ENCODE measurements at places on chromosomes 6 and 20.
A peak's percentile ranks its signal among the peaks of the same experiment; 100 is the strongest.

- DNase-seq, result no peak
Measured at GRCh38 chr6:157497579-157497978, 116.6 kb downstream of the ZDHHC14 start.

- DNase-seq, result peak; percentile 69
Measured at GRCh38 chr6:131116755-131117360, 18.4 kb upstream of the AKAP7 start.

GRCh38 chr20:46423342-46423741 is 16.9 kb upstream of the ELMO2 start:
- no peak for DNase-seq

GRCh38 chr6:49514571-49515484 is 15.1 kb downstream of the GLYATL3 start:
- no peak for DNase-seq

DNA sequence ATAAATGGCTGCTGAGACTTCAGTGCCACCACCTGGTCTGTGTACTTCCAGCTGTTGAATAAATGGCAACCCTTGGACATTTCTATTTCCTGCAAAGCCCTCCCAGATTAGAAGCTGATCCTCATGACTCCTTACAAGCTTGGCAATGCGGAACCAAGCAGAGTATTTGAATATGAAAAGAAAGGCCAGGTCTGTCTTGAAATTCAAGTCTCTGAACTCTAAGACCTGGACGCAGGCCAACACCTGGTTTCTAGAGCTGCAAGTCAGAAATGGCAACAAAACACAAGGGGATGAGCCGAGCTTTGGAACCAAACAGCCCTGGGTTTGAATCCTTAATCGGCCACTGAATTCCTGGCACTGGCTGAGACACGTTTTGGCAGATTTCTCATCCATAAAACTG is 353.4 kb downstream of the PTPRT start:
- no peak for DNase-seq

GRCh38 chr20:1280195-1281102 is 14.4 kb downstream of the SNPH start:
- DNase-seq, result no peak

DNA sequence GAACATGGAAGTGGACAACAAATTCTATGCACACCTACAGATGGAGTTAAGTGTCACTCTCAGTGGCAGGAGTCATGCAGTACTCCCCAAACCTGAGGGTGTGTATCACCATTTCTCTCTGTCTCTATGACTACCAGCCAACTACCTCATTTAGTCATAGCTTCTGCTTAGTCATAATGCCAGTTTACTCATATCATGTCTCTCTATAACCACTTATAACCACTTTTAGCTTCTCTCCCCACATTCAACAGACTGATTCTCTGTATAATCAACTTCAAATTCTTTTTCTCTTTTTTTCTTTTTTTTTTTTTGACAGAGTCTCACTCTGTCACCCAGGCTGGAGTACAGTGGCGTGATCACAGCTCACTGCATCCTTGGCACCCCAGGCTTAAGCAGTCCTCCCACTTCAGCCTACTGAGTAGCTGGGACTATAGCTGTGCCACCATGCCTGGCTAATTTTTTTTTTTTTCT is 13.8 kb upstream of the GTF3C6 start:
- peak; percentile 39 for DNase-seq

- no peak for DNase-seq
Measured at GRCh38 chr6:43793875-43794242, 23.8 kb downstream of the VEGFA start.

DNA sequence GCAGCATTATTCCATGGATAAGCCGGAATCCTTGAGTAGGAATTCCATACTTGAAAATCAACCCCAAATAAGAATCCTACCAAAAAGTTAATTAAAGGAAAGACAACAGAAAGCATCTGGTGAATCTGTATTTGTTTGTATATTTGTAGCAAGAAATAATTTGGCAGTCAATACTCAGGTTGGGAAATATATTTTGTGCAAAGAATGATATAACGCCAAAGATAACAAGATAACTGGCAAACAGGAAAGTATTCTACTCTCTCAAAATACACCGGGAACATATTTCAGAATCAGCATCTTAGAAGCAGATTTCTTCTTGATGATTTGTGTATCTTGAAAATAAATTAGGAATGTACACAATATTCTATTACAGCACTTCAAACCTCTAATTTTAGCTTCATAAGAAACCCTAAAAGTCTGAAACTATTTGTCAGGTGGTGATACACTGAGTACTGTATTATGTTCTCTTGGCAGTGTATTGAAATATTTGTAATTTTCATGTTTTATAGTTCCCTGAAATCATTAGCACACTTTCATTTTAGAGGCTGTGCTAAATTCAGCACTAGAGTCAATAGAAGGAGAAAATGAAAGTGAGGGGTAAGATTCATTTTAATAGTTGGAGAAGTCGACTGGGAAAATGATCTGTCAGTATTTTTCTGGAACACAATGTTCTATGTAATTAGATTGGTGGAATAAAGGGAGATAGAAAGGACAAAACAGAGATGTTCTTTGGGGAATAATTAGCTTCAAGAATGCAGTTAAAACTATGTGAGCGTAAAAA is 879.7 kb upstream of the GJE1 start:
- peak; percentile 14 for DNase-seq

DNA sequence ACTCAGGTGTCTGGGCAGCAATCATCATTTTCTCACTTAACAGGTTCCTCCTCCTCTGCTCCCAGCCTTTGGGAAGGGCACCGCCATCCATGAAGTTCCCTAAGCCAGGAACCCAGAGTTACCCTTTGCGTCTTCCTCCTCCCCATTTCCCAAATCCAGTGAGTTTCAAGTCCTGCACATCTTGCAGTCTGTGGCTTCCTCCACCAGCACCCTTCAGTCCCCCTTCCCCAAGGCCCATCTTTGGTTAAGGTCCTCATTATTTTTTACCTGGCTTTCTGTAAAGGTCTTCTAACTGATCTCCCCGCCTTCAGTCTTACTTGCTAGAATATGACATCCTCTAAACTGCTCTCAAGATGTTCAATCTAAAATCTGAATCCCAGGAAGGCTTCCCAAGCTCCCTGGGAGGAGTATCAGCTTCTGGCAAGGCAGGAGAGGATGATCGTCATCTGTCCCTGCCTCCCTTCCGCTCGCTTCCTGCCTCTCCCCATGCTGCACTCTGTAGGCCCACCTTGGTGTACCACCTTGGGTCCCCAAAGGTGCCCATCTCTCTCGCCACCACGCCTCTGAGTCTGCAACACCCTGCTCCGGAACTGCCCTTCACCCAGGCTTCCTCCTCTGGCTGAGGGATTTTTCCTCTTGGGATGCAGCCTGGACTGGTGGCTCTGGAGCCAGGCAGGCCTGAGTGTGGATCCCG is 11.4 kb upstream of the DUSP22 start:
- no peak for DNase-seq

DNA sequence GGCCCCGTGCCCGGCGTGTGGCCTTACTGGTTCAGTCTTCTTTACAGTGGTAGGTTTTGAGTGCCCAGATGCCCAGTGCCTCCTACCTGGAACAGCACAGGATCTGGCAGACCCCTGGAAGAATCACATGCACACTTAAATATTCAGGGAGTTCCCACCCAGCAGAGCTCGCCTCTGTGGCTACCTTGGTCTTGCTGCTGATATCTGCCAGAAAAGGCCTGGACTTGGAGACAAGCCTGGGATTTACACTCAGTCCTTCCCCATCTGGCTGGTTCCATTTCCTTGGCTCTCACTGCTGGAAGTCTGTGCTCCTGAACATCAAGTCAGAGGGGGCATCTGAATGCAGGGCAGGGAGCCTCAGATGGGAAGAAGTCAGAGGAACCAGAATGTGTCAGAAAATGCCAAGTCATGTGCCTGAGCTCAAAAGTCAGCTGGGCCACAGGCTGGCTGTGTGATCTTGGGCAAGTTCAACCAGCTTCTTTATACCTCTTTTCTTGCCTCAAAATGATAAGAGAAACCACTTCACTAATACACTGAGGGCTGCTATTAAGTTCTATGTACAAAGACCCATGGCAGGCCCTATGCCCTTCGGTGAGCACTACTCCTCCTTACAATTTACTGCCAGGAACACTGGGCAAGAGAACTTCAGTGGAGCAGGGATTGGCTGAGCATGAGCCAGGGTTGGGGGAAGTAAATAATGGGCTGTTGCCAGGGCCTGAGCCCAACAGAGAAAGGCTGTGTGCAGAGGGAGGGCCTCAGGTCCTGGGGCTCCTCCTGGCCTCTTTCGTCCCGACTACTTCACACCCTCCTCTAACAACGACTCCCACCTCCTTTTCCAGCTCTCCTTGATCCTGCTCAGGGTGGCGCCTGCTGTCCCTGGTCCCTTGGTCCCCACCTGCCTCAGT is 158.1 kb upstream of the PROKR2 start:
- no peak for DNase-seq

GRCh38 chr20:10271494-10272219 is 53.0 kb downstream of the SNAP25 start:
- DNase-seq, result no peak

DNA sequence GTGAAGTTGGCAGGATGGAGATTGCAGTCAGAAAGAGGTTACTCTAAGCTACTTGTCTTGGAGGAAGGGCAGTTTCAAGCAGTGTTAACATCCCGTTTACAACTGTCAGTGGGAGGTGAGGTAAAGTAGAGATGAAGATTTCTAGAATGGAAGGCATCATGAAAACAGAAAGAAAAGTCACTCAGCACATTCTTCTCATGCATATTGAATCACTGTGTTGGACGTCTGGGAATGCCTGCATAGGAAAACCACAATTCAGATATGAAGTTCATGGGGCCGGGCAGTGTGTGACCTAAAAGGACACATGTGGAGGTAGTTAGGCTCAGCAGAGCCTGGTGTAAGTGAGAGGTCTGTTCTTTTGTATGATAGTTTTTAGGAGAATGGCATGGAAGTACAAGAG is 73.5 kb upstream of the LAMP5 start:
- DNase-seq, result no peak

- no peak for DNase-seq
Measured at GRCh38 chr6:123017104-123017682, 21.2 kb downstream of the CLVS2 start.

DNA sequence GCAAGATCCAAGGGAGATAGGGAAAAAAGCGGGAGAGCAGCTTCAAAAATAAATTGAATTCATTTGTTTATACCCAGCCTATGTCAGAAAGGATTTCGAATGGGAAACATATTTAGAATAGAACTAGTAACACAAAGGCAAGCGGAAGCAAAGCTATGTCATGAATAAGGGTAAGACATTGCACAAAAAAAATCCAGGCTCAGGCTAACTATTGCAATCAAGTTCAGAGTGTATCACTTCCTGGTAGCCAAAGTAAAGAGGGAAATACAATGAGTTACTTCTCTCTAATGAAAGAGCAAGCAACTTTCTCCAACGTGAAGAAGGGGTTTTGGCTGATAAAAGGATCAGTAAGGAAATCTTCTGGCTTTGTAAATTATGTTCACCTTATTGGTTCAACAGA is 212.8 kb downstream of the ZMYND8 start:
- DNase-seq, result no peak

DNA sequence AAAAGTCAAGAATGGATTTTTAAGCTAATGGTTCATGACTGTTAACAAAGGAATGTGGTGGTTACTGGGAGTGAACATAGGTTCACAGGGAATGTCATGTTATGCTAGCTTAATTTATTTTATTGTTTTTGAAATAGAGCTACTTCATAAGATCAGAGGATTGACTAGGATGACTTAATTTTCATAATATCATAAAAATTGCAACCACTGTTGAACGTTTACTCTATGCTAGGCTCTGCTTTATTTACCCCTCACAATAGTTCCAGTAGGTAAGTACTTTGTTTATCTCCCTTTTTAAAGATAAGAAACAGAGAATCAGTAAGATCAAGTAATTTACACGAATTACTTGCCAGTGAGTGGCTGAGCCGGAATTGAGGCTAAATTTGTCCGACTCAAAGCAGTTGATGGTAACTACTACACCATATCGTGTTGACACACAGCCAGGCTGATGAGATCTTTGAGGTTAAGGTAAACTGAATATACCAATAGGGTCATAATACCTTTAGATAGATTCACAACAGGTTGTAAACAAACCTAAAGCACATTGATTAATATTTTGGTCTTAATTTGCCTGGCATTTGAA is 194.6 kb upstream of the CITED2 start:
- peak; percentile 80 for DNase-seq

DNA sequence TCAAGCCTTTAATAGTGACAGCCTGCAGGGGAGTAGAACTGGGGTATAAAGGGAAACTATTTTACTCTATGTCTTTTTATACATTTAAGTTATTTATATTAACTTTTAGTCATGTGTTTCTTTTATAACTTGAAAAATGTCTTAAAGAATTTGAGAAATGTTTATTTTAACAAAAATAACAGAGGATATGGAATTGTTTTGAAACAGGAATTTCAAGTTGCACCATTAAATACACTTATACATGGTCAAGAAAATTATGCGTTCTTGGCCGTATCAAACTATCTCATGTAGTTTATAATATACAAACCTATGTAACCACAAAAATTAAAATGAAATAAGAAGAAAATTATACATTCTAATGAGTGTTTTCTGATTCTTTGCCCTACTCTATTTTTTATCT is 282.7 kb downstream of the GRIK2 start:
- DNase-seq, result no peak

Data from endothelial cell of umbilical vein (primary cell).